ENCODE measurements at places on chromosomes 3 and 15.

GRCh38 chr15:75591655-75592364, 12.7 kb upstream of the PTPN9 start:
- no peak for DNase-seq

- peak; percentile 30 for DNase-seq
Observed at GRCh38 chr3:4401441-4401840, 65.6 kb downstream of the SUMF1 start.

DNA sequence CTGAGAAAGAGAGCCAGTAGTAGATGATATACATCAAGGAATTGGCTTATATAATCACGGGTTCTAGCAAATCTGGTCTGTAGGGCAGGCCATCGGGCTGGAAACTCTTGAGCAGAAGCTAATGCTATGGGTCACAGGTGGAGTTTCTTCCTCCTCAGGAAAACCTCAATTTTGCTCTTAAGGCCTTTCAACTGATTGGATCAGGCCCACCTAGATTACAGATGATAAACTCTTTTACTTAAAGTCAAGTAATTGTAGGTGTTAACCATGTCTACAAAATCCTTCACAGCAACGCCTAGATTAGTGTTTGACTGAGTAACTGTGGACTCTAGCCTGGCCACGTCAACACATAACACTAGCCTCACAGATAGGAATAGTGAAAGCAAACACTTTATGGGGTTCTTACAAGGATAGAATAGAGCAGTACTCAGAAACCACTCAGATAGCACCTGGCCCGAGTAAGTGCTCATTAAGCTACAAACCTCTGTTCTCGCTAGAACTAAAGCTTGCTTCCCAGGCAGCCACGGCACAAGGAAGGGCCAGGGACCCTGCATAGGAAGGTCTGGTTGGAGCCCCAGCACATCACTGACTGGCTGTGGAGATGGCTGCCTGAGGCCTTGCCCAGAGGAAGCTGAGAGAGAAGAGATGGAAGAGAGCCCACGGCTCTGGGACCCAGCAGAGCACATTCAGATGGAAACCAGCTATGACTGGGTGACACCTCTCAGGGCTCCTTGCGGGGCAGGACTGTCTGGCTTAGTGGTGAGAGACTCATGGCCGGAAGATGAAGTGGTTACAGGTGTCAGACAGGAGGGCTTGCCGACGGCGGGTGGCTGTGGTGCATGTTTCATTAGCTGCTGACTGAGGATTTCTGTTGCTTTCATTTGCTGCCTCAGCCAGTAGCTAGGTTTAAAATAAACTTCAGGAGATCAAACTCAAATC, 202.5 kb upstream of the TLE3 start:
- DNase-seq, result peak; percentile 76

GRCh38 chr3:44280631-44281030, 38.9 kb downstream of the TOPAZ1 start:
- no peak for DNase-seq

GRCh38 chr3:107116251-107116650, 261.0 kb upstream of the CCDC54 start:
- DNase-seq, result no peak

DNA sequence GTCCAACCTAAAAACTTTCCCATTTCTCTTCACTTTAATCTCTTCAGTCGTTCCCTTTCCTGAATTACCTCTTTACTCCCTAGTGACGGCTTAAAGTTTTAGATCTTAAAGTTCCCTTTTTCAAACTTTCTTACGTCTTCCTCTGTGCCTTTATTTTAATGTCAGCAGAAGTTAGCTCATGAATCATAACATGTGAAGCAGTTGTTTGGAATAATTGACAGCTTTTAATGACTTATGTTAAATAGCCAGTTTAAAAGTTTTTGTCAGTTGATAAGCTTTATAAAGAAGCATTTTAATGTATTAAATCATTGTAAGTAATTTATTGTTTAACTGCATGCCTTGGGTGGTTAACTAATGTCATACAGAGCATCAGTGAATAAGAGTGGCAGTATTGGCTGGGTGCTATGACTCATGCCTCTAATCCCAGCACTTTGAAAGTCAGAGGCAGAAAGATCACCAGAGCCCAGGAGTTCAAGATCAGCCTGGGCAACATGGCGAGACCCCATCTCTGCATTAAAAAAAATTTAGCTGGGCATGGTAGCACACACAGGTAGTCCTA, 33.9 kb downstream of the PIK3CA start:
- no peak for DNase-seq

DNA sequence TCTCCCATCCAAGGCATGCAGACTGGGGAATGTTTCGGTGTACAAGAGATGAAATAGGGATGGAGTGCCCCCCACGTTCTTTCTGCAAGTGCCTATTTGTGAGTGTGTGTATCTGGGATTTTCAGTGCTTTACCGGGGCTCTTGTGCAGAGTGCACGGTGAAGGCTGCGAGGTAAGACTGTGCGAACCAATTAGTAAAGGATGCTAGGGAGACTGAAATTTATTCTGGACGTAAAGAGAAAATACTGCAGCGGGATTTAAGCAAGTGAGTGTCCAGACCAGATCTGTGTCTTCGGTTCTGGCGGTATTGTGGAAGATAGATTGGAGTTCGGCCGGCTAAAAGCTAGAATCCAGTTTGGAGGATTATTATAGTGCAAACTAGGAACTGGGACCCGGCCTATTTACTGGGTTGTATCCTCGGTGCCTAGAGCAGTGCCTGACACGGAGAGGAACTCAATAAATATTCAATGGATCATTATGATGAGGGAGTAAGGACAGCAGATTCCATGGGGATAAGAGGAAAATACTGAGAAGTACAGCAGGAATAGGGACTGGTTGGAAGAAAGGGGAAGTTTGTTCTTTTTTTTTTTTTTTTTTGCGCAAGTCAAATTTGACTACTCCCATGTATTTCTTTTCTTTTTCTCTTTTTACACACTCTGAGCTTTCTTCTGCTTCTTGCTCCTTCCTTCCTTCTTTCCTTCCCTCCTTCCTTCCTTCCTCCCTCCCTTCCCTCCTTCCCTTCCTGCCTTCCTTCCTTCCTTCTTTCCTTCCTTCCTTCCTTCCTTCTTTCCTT, 580 bp upstream of the MAGEF1 start:
- no peak for DNase-seq

DNA sequence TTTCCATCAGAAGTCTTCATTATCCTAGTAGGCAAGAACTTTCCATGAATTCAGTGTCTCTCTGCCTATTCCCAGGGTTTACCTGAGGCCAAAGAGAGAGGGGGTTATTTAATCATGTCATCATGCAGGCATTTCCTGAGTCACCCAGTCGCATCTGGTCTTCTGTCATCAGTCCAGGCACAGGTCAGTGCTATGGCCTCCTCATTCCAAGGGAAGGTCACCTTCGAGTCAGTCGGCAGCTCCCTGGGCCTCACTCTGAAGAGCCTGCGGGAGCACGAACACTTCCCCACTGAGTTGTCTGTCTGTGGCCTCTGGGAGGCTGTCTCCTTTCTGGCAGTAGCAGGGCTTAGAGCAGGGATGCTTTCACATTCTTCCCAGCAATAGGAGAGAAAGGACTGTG, 26.2 kb upstream of the LRTM1 start:
- no peak for DNase-seq

- DNase-seq, result peak; percentile 36
Observed at GRCh38 chr3:113441051-113441770, at the start of gene CFAP44. Gene CFAP44, minus strand, starts transcription at chr3:113441493. Its CDS starts 7,829 bp downstream, at chr3:113433664.

DNA sequence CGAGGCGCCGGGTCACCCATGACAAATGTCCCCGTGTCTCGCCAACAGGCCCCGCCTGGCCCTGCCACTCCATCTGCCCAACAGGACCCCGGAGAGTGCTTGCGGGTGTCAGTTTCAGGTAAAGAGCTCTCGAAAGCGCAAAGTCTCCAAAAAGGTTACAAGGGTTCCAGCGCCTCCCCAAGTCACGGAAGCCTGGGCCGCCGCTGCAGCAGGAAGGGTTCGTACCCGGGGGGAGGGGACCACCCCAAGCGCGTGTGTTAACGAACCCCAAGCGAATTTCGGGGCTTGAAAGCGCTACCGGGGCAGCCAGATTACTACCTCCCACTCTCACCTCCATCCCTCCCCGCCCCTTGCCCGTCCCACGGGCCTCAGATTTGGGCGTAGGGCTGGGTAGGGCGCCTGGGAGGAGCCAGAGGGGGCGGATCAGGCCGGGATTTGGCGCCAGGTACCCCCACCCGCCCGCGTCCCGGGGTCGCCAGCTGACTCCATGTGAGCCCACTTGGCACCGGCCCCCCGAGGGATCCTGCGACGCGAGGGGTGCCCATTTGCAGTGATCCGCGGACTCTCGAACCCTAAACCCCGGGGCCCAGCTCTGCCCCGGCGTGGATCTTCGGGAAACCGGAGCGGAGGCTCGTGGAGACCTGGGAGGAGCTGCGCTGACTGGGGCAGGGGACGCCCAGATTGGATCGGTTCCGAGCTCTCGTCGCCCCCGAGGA, 85.9 kb downstream of the NR2F2 start:
- no peak for DNase-seq

GRCh38 chr15:28895146-28895545, 9.4 kb downstream of the APBA2 start:
- DNase-seq, result no peak

- no peak for DNase-seq
Observed at GRCh38 chr3:195094191-195094921, 176.6 kb downstream of the XXYLT1 start.

- no peak for DNase-seq
Observed at GRCh38 chr15:49619226-49619625, 1.4 kb downstream of the FAM227B start.

DNA sequence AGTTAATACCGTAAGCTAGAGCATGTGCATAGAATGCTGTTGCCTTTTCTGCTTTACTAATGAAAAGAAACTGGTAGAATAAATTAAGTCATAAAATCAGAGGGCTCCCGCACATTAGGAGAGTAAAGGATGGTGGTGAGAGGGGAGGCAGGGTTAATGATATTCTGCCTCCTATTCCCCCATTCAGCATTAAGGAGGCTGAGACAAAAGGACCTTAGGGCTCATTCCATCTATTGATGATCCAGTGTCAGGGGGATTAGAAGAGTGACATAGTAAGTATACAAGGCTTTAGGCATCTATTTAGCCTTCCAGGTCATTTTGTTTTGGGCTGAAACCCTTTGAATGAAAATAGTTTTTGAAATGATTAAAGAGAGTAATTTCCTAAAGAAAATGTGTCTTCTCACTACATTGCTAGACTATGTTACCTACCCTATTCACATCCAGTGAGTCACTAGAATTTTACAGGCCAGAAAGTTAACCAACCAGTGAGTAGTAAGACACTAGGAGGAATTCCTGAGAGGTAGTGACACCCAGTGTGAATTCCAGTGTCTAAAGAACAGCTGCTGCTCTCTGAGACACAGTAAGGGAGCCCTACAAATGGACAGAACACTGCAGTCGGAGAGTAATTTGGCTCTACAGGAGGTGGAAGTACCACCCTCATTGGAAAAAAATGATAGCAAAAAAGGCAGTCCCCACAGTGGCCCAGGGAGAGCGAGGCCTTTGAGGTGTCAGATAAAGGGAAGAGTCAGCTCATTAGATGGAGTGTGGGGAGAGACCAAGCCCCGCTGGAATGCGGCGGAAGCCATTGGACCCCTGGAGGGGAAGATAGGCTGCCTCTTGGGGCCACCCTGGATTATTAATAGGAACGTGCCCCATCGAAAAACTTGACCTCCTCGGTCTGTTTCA, 67.6 kb downstream of the TUSC7 start:
- no peak for DNase-seq

- DNase-seq, result no peak
Observed at GRCh38 chr3:155846119-155846518, 8.1 kb downstream of the SLC33A1 start.

DNA sequence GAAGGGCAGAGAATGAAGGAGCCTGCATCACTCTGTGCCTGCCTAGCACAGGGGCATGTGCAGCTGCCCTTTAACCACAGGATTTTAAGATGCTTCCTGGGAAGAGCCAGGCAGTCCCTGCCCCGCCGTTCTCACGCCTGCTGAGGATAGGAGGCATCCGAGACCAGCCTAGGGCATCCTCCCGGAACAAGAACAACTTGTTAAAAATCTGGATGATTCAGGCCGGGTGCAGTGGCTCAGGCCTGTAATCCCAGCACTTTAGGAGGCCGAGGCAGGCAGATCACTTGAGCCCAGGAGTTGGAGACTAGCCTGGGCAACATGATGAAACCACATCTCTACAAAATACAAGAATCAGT, 15.2 kb downstream of the NRROS start:
- DNase-seq, result no peak

GRCh38 chr3:39261726-39262125, 18.1 kb downstream of the CX3CR1 start:
- DNase-seq, result no peak

DNA sequence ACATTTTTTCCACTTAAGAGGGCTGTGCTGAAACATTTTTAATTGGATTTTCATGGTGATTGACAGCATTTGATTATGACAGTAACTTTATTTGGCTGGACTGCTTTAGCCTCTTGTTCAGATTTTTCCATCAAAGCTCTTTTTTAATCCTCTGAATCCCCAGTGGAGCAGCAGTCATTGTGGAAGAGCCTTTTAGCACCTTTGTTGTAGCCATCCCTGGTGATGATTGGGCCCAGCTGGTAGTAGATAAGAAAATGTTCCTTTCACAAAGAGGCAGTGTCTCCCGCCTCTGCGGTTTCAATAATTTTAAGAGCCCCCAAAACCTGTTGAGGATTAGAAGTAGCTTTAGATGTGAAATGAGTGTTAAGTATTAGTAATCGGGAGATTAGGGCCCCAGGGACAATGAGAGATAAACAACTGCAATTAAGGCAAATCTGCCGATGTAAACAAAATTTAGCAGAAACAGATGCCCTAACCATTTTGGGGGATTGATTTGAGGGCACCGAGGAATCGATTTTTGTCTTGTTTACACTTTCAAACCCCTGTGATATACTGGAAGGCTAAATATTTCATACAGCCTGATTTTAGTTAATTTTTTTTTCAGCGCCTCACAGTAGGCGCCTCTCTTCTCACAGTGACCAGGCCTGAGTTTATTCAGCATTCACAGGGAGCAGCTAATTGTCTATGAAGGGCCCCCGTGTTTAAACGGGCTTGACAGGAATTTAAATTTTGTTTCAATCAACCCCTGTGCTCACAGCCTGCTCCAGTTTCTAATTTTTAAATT, 43.2 kb upstream of the SKOR1 start:
- no peak for DNase-seq

DNA sequence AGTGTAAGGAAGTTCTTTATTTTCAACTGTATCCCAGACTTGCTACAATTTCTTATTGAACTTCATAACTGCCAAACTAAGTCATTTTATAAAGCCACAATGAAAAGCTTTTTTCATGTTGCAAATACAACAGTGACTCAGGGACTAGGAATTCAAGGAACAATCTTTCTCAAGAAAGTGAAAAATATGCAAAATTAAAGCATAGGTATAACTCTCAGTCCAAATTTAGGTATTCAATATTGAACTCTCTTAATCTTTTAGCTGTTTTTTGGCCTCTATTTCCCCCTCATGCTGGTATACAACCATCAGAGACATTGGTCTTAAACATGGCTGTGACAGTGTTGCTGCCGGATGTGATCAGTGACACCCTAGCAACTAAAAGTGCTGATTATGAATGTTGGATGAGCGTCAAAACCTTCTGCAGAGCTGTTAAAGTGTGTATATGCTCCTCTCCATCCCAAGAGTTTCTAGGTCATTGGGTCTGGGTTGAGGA, 476.9 kb downstream of the ZNF385D start:
- DNase-seq, result no peak

GRCh38 chr3:3127432-3128010, 781 bp downstream of the TRNT1 start:
- DNase-seq, result no peak

- DNase-seq, result peak; percentile 32
Observed at GRCh38 chr3:56988458-56989168, 71.9 kb upstream of the SPATA12 start.
